ENCODE measurements at places on chromosomes 7 and 10. TPM values are rescaled to one million over a fixed set of nuclear protein-coding genes. Genes with fewer than 3 reads are reported as not detected.

DNA sequence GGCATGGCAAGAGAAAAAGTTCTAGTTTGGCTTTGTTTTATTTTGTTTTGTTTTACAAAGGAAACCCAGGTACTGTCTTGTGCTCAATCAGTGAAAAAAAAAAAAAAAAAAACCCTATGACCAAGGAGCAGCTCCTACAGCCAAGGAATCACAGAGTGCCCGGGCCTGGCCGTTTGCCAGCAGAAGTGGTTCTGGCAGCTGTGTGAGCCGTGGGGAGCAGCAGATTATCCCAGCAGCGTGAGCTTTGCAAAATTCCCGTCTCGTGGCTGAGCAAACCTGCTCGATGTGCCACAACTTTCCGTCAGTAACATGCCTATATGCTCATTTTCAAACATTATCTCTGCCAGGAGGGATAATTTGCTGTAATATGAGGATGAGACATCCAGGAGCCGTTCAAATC, 293.7 kb downstream of the POU6F2 start:
- DNase-seq: no peak

- no peak for DNase-seq
Measured at GRCh38 chr7:50119815-50120637, 27.0 kb upstream of the ZPBP start.

DNA sequence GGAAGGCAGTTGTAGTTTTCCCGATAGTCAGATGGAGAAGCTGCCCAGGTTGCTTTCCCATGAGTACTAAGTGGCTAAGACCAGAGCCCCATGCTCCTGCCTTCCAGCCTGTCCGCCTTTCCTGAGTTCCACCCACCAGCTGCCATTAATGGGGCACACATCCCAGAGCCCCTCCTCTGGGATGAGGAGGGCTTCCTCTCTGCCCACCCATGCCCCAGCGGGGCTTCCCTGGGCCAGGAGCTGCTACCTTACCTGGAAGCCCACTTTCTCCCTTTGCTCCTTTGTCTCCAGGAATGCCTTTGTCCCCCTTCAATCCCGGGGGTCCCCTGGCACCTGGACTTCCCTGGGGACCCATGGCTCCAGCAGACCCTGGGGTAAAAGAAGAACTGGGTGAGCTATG, 7.8 kb downstream of the SFTPD start:
- no peak for DNase-seq

- no peak for DNase-seq
Measured at GRCh38 chr10:3118641-3119091, 51.3 kb downstream of the PFKP start.

DNA sequence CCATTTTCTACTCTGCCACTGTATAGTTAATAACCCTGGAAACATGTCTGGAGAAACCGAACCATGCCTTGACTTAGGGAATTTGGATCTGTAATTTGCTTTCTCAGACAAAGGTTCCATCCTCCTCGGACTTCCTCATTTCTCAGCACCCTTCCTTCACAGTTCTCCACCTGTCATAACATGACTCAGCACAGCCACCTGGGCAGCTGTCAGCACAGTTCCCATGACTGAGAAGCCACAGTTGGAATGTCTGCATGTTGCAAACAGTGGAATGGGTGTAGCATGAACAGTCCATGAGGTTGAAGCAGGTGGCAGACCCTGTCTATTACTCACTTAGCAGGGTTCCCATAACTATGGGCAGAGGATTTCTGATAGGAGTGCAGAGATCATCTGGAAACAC, 634 bp upstream of the OR9A4 start:
- DNase-seq: no peak

DNA sequence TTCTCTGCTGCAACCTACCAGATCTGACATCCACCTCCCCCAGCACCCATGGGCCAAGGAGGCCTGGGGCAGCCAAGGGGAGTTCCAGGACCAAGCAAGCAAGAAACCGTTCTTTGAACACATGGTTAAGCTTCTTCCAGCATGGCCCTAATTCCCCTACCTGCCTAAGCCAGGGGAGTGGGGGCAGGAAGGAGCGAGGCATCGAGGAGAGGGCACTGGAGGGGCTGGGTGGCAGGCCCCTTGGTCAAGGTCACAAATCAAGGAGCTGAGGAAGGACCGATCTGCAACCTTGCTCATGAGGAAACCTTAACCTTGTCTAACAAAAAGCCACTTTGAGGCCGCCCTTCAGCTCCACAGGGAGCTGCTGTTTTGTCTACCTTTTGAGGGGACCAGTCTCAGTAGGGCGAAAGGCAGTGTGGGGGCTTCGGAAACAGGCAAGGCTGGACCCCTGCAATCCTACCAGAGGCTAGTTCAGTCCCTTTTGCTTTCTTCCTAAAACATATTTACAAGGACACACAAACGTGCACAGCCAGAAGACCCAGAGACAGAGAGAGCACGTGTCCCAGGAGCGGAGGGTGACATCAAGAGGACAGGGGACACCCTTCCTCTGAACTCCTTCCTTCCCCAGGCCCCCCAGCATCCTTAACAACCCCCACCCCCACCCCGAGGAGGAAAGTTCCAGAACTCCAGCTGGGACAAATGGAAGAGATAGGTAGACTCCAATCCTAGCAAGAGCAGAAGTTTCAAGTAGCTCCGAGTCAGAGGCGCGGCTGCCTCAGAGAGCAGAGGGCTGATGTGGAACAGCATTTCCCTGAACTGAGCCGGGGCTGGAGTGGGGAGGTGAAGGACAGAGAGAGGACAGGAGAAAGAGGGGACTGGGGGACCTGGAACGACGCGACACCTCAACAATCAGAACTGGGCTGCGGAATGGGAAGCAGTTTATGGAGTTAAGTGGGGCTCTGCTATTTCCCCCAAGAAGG, 28.2 kb downstream of the SPOCK2 start:
- DNase-seq: no peak

DNA sequence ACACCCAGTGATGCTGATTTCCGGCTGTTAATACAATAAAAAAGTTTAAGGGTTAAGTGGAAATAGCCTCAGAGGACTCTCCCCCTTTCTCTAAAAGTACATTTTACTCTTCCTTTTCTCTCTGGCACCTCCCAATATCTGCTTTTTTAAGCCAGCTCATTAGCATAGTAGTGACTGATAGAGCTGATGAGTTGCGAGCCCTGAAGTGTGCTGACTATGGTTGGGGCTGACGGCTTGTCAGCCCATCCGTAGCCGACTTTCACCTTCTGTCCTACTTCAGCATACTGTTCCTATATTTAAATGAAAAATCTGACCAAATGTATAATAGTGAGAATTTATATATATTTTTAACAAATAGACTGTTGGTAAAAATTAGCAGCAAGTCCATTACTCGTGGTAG, 80.0 kb downstream of the SHH start:
- DNase-seq: no peak

DNA sequence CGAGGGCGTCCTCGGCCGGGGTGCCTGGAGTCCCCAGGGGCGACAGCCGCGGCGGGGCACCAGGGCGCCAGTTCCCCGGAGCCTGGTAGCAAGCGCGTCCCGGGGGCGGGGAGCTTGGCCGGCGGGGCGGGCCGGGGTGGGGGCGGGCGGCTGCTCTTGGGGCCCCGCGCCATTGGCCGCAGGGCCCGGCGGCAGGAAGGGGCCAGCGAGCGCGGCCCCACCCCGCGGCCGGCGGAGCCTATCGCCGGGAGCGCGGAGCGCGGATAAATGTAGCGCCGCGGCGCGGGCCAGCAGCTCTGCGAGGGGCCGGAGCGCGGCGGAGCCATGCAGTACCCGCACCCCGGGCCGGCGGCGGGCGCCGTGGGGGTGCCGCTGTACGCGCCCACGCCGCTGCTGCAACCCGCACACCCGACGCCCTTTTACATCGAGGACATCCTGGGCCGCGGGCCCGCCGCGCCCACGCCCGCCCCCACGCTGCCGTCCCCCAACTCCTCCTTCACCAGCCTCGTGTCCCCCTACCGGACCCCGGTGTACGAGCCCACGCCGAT, at the start of gene HHEX:
Gene HHEX, plus strand, starts transcription at position 293 of the 548 bp plus-strand sequence. Its CDS starts 32 bp downstream, at position 325.
- DNase-seq: peak; percentile 76

DNA sequence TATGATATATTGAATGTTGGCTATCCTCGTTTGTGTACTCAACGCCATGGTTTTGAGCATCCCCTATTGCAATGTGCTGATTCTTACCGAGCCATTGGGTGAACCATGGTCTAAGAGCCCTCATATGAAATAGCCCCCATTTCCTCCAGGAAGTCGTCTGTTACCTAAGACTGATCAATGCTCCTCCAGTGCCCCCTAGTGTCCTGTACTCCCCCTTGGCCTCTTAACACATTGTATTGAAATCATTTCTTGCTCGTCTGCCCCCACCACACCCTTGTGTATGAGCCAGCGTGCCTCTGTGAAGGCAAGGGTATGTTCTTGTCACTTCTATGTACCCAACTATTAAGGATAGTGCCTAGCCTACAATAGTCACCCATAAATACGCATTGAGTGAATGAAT, 11.2 kb upstream of the SLC35B4 start:
- DNase-seq: peak; percentile 56

- peak; percentile 87 for DNase-seq
Measured at GRCh38 chr7:4683884-4684565, 1.9 kb downstream of the FOXK1 start.

- no peak for DNase-seq
Measured at GRCh38 chr10:26642896-26643653, 54.4 kb upstream of the PDSS1 start.

DNA sequence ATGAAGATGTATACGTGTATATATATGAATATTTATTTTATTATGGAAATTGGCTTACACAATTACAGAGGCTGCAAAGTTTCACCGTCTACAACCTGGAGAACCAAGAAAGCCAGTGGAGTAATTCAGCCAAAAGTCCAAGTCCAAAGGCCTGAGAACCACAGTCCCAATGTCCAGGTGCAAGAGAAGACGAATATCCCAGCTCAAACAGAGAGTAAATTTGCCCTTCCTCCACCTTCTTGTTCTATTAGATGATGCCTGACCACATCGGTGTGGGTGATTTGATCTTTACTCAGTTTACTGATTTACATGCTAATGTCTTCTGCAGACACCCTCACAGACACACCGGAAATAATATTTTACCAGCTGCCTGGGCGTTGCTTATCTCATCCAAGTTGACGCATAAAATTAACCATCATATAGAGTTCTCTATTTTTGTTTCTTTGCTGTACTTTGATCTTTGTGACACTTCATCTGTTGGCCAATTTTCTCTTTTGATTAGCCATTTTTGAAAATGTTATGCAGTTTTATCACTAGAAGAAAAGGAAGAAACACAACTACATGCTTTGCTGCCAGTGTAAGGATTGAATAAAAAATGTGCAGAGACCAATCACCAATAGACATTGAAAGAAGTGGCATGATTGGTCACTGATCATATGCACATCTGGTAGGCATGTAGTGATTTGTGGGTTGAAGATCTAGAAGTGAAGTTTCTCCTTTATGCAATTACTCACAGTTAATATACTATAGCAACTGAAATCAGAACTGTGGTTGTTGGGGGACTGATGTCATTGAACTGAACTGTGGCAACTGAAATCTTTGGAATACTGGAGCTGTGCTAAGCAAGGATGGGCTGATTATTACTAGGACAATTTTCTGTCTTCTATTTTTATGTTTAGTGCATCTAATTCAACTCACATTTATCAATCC, 68.5 kb downstream of the EPDR1 start:
- no peak for DNase-seq

DNA sequence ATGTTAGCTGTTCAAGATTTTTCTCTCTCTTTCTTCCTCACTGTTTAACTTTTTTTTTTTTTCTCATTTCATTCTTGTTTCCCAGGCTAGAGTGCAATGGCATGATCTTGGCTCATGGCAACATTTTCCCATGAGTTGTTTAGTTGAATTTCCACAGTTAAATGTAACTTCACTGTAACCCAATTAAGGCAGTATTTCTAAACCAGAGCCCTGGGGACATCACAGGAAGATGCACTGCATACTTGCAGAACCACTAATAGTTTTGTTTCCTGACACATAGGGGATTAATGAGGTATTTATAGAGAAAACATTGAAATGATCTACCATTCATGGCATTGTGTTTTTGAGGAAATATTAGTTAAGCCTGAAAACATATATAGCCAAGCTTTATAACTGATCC, 795.6 kb upstream of the GHITM start:
- DNase-seq: no peak

DNA sequence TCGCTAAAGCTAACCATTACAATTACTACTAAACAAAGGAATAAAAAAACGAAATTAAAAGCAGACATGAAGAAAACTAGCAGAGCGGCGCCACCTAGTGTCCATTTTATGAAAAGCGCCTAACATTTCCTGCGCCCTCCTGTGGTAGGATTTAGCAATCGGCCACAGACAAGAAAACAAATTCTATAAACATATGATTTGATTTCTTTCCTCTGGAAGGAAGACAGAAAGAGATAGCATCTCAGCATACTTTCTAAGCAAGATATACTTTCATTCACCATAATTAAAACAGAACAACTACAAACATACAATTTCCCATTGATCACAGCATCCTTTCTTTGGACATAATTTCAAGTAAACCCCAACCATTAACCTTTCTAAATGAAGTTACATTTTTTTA, 337.7 kb upstream of the NPVF start:
- peak; percentile 69 for DNase-seq

GRCh38 chr7:115008465-115009114, 86.7 kb downstream of the MDFIC start:
- peak; percentile 79 for DNase-seq

GRCh38 chr7:44112231-44112996, 8.3 kb downstream of the AEBP1 start:
- no peak for DNase-seq

DNA sequence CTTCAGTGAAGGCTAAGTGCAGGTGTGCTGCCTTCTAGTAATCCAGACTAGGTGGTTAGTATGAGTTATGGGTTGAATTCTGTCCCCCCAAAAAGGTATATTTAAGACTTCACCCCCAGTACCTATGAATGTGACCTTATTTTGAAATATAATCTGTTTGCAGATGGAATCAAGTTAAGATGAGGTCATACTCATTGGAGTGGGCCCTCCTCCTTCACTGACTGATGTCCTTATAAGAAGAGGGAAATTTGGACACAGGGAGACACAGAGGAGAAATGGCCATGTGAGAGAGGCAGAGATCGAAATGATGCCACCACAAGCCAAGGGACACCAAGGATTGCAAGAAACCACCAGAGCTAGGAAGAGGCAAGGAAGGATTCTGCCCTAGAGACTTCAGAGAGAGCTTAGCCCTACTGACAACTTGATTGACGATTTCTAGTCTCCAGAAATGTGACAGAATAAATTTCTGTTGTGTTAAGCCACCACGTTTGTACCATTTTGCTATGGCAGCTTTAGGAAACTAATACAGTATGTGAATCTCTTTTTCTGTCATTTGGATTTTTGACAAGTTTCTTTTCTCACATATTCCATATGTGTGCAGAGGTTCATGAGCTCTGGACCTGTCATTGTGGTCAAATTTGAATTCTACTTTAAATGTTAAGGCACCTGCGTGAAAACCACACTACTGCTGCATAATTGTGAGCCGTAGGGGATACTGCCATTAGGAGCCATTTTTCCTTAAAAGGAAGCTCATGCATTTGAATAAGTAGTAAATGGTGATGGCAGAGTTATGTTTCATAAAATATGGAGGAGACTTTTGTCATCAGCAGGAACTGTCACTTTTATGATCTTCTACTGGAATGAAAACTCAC, 2.6 kb upstream of the RPA3 start:
- DNase-seq: no peak

GRCh38 chr10:22704471-22704911, 9.9 kb downstream of the PIP4K2A start:
- DNase-seq: no peak

Gene SLC35G1
- polyA plus RNA-seq: 2.6 TPM

Gene BRAT1
- polyA plus RNA-seq: 27.5 TPM

Gene CUL1
- 44.0 TPM for polyA plus RNA-seq

Gene NPY4R
- 0.57 TPM for polyA plus RNA-seq

Gene GNGT1
- not detected for polyA plus RNA-seq

Gene C10orf53
- not detected for polyA plus RNA-seq

Gene RAB19
- not detected for polyA plus RNA-seq

Gene PIK3CG
- not detected for polyA plus RNA-seq

Gene H2BK1
- not detected for polyA plus RNA-seq

Data from IMR-90 (cell line).